ENCODE measurements at places on chromosomes 4 and X.

DNA sequence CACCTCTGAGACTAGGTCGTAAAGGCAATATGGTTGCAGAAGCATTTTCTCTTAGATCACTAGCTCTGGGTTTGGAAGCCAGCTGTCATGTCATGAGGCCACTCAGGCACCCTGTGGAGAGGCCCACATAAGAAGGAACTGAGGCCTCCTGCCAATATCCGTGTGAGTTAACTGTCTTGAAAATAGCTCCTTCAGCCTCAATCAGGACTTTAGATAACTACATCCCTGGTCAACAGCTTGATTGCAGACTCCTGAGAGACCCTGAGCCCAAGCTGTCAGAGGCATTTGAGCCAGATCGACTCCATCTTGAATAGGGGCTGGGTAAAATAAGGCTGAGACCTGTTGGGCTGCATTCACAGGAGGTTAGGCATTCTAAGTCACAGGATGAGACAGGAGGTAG lies 15.1 kb upstream of the REPS2 start:
- no peak for DNase-seq

GRCh38 chr4:2768921-2769336 lies 12.8 kb upstream of the TNIP2 start:
- DNase-seq = no peak

GRCh38 chr4:88937081-88937480 lies 119.9 kb downstream of the FAM13A start:
- peak; percentile 46 for DNase-seq

DNA sequence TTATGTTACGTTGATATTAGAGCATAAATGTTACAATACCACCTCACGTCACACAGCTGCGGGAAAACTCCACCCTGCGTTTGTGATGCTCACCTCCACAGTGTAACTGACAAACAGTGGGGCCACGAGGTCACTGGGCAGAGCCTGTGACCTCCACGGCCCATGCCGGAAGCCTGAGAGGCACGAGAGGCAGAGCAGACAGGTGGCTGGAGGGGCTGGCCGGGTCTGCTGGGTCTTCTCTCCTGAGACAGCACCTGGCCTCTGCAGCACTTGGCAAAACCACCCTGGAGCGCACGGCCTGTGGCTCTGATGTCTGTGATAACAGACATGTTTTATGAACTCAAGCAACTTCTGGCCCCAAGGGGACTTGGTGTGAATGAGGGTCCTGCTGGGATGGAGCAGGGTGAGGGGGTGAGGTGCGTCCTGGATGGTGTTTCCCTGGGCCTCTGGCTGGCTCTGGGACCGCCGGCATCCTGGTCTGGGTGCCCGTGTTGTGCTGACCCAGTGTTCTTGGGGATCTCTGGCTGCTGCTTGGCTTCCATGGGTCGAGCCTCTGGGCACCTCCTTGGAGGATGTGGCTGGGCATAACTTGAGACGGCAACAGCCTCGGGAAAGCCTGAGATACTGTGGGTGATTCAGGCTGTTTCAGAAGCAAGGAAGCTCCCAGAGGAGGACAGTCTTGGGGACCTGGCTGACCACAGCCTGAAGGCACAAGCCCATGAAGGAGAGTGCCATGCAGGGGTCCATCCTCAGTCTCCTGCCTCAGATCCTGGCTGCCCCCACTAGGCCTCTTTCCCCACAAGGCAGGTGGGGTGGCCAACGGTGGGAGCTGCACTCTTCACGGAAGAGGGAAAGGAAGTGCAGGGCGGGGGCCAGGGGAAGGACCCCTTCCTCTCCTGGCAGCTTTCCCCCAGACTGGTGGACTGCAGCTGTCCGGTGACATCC lies 19.7 kb downstream of the RNF212 start:
- no peak for DNase-seq

Data from EL (cell line).